Left cardiac atrium (tissue), 4 donors: ENCODE measurements at places on chromosomes 16 and 17. TPM values are rescaled to one million over a fixed set of nuclear protein-coding genes. Genes with fewer than 3 reads are reported as not detected.

Gene HOXB6
- 0.63 TPM for total RNA-seq

Gene ADAP2
- total RNA-seq, result 11.0 TPM

Gene DHRS7C
- 159 TPM for total RNA-seq

Gene NCOR1
- 59.6 TPM for total RNA-seq

Gene CIBAR2
- not detected for total RNA-seq

Gene SPATA2L
- total RNA-seq, result 7.1 TPM

DNA sequence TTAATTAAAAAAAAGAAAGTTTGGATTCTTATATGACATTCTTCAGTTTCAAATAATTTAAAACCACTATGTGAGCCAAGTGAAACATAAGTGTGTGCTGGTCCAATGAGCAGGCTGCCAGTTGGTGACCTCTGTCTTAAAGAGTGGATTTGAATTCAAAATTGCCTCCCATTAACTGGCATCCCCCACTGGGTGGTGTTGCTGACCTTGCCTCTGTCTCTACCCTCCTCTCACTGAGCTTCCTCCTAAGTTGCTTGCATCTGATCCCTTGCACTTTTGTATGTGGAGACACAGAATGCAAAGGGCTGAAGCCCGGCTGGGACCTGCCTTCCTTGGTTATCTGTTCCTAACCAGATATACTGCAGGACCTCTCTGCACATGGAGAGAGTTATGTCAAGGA lies 160.6 kb downstream of the CYLD start:
- no peak for DNase-seq

DNA sequence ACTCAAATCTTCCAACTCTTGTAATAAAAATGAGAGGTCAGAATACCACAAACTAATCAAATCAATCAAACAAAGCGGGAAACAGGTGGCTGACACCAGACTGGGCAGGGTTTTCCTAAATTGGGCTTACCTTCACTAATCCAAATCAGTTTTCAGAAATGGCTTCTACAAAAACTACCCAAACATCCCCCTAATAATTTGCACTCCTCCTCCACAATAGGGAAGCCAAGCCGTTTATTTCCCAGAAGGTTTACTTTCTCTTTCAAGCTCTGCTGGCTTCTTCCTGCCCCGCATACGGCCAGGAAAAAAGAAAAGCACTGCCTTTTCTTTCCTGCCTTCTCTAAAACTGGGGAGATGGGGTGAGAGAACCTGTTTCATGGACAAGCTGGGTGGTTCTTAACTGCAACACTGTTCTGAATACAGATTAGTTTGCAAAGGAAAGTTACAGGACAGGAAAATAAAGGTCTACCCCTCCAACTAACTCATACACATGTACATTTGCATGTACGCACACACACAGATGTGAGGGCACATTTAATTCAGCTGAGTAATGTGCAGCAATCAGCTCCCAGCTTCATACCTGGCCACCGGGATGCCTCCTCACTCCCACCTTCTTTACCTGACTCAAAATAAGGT lies 9.2 kb downstream of the STAT3 start:
- no peak for DNase-seq

DNA sequence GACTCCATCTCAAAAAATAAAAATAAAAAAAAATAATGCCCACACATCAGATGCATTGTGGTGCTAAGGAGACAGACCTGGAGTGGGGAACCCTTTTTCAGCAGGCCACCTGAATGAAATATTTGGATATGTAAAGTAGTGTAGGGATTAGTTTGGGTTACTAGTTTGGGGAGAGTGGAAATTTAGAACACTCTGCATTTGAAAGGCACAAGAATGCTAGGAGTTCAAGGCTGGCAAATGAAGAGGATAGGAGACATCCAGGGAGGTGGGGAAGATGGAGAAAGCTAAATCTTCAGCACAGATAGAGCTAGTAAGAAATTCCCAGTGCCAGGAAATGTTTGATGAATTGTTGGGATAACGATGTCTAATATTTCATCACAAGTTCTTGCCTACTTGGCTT lies 298.3 kb upstream of the ERCC4 start:
- DNase-seq, result no peak

- DNase-seq, result peak; percentile 87
Observed at GRCh38 chr16:49855280-49855821, 561 bp downstream of the ZNF423 start.

GRCh38 chr17:15909481-15909991 lies 35.4 kb upstream of the ADORA2B start:
- no peak for DNase-seq

DNA sequence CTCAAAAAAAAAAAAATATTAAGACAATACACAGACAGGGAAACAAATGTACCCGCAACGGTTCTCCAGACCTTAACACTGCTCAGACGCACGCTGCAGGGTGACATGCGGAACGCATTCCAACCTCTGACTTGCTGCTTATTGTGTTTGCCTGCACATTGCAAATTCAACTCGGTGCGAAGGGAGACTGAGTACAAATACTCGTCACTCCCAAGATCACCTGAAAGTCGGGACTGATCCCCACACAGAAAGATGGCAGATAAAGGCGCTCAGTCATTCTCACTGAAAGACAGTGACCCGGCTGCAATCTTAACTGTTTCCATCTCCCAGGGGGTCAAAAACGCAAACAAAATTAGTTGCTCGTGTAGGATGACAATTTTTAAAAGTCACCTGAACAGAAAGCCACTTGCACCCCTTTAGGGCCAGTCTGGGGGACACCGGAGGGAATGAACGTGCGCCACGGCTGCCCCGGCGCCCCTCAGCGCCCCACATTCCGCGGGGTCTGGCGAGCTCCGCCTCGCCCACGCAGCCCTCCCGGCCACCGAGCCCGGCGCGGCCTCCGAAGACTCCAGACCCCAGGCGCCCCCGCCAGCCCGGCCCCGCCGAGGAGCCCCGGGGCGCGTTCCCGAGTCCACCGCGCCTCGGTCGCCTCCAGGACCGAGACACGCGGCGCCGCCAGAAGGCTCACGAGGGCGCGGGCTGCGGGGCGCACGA lies 589 bp downstream of the CLCN7 start:
- DNase-seq, result no peak

DNA sequence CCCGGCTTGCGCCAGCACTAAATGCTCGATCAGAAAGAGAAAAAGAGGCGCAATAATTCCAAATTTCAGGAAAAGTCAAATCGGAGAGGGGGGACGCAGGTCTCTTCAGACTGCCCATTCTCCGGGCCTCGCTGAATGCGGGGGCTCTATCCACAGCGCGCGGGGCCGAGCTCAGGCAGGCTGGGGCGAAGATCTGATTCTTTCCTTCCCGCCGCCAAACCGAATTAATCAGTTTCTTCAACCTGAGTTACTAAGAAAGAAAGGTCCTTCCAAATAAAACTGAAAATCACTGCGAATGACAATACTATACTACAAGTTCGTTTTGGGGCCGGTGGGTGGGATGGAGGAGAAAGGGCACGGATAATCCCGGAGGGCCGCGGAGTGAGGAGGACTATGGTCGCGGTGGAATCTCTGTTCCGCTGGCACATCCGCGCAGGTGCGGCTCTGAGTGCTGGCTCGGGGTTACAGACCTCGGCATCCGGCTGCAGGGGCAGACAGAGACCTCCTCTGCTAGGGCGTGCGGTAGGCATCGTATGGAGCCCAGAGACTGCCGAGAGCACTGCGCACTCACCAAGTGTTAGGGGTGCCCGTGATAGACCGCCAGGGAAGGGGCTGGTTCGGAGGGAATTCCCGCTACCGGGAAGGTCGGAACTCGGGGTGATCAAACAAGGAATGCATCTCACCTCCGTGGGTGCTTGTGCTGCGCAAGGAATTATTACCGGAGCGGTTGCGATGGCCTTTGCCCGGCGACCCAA lies 4.0 kb upstream of the DLX4 start:
- no peak for DNase-seq

- no peak for DNase-seq
Observed at GRCh38 chr17:66485309-66485947, 183.0 kb downstream of the PRKCA start.

DNA sequence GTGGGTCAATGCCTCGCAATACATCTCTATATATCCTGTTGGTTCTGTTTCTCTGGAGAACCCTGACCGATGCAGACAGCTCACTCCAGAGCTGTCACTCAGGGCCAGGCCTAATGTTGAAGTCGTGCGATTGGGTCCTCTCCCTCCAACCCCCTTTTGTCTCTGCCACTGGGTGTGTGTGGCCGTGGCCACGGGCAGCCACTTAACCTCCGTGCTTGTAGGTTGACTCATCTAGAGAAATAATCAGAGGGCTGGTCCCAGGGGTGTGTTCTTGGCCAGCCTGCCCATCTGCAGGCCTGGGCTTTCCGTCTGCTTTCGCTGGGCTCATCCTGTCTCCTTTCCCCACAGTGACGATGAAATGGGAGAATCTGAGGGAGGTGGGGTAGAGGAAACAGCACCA lies 7.4 kb downstream of the ADAD2 start:
- no peak for DNase-seq

DNA sequence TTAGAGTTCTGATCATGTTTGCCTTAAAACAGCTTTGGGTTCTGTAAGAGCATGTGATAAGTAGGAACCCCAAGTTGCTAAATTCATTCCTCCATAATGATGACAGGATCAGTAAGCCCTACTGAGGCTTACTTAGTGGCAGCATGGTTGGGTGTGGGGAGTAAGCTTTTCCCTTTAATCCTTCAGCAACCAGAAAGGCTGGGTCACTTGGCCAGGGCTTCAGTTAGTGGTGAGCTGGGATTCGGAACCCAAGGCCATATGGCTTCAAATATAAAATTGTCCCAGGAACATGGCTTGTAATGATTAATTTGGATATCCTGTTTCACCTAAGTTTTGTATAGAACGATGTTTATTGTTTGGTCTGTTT lies 850 bp downstream of the GINS3 start:
- no peak for DNase-seq

DNA sequence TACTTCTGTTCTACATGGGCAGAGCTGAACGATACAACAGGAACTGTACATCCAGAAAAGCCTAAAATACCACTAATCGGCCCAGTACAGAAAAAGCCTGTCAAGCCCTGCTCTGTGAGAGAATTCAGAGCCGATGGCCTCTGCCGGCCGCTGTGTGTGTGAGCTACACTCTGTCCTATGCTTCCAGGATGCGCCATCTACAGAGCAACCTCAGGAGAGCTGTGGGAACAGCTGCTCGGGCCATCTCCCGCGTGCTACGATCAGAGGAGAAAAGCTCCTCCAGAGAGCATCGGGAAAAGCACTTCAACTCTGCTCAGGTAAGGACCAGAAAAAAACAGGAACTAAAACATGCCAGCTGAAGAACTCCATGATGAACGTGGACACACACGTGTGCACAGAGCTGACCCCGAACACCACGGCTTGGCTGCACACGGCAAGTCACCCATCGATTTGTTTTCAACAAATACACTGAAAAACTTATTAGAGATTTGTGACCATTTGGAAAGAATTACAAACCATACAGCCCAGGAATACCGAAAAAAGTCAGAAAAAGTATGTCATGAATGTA lies 115.9 kb downstream of the ANKRD11 start:
- DNase-seq, result no peak

DNA sequence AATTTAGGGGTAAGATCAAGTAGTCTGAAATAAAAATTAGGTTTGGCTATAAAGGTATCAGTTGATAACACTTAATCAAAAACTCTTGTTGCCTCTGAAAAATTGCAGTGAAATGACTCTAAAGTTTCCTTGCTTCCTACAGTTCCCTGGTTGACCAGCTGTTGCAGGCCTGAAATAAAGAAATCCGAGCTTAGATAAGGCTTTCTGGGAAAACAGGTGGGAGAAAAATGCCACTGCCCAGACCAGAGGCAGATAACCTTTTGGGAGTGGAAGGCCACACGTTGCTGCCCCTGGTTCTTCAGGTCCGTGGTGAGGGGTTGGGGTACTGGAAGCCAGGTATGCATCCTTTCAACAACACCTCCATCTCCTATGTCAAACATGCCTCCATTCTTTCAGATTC lies 111.3 kb downstream of the HS3ST3A1 start:
- no peak for DNase-seq

- no peak for DNase-seq
Observed at GRCh38 chr17:67829331-67829730, 4.0 kb downstream of the BPTF start.

GRCh38 chr16:82639666-82640336 lies 13.0 kb downstream of the CDH13 start:
- DNase-seq, result peak; percentile 67

- no peak for DNase-seq
Observed at GRCh38 chr17:81314398-81315081, 19.4 kb upstream of the SLC38A10 start.

DNA sequence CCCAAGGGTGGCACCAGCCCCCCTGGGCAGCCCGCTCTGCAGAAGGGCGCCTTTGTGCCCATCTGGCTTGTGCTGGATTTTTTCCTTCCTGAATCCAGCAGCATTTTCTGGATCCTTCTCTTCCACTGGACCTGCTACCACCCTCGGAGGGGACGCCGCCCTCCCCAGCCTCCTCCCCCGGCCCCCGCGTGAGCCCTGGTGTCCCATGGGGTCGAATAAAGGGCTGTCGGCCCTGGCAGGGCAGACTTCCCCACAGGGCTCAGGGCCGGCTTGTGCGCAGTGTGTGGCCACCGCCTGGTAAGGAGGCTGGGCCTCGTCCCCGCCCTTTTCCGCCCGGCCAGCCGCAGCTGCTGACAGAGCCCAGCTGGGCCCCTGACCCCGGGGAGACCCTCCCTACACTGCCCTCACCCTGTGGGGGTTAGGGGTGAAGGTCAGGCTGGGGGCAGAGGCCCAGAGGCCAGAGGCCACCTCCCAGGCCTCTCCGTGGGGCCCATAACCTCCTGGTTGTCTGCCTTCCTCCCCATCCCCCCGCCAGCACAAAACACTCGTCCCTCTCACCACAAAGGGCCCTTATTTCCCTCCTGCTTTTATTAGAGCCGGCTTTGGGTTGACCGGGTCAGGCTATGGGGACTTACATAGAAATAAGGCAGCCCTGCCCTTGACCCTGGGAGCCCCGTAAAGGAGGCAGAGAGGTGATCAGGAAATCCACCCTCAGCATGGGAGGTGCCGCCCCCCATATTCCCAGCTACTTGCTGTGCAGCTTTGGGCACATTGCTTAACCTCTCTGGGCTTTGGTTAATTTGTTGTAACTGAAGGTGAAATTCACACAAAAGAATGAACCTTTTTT lies 179.3 kb upstream of the CIBAR2 start:
- DNase-seq, result peak; percentile 72

DNA sequence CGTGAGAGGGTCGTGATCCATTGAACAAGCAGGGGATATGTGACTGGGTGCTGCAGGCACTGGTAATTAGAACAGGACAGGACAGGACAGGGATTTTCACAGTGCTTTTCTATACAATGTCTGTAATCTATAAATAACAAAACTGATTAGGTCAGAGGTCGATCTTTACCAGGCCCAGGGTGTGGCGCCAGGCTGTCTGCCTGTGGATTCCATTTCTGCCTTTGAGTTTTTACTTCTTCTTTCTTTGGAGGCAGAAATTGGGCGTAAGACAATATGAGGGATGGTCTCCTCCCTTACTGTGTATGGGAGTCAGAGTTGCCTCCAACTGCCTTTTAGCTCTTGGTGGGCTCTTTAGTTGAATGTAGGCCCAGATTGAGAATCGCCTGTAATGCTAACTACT lies 1.5 kb upstream of the ZNF764 start:
- no peak for DNase-seq
